Motor neuron (in vitro differentiated cells): ENCODE measurements at places on chromosomes 1 and 21.
A peak's percentile ranks its signal among the peaks of the same experiment; 100 is the strongest.

- ATAC-seq: no peak
These were observed 10.2 kb downstream of the USP16 start for GRCh38 chr21:29034678-29035077.

GRCh38 chr1:236235116-236235515 lies 46.6 kb downstream of the ERO1B start:
- no peak for ATAC-seq

- ATAC-seq: no peak
These were observed 79.4 kb downstream of the PAX7 start for GRCh38 chr1:18710002-18710401.

DNA sequence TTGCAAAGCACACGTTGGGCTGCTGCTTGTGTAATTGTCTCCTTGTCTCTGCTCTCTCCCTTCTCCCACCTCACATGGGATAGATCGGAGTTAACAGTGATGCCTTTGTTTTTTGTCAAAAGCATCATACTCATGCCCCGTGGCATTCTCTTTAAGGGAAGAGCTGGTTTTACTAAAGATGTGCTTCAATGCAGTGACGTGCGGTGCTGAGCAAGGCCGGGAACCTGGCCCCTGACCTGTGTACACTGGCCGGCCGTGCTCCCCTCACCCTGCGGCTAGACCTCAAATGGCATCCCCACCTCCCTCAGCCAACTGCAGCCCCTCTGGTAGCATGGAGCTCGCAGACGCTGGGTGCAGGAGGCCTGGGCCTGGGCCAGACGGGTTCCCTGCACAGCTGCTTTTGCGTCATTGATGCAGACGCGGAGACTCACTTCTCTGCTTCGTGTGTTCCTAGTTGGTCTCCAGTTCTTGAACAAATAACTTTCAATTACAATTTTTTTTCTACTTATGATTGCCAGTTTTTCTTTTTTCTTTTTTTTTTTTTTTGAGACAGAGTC lies 19.9 kb downstream of the AGPAT3 start:
- ATAC-seq: no peak

GRCh38 chr21:39788383-39788782 lies 43.4 kb downstream of the IGSF5 start:
- peak; percentile 100 for ATAC-seq

DNA sequence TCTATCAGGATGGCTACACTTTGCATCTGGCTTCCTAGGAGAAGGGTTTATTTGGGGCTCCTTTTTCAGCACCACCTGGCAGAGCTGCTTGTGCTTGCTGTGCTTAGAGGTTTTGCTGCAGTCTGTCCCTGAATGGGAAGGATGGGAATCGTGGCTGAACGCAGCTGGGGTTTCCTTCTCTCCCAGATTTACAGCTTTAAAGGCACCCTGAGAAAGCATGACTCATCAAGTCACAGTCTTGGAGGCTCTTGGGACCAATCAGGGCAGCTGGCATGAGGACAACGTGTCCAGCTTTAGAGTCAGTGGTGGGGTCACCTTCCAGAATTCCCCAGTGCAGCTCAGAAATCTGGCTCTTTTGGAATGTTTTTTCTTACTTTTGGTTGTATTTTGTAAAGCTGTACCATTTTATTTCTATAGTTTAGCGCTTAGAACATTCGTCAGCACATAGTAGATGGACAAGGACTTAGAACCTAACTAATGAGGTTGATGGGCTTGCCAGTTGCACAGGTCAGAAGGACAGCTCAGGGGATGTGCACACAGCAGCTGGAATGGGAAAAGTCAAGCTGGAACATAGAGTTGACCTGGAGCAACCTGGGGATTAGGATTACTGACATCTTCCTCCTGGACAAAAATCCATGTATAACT lies 222.6 kb downstream of the PRDM2 start:
- no peak for ATAC-seq

GRCh38 chr1:66495495-66495894 lies 38.5 kb upstream of the SGIP1 start:
- no peak for ATAC-seq

- ATAC-seq: no peak
These were observed 5.4 kb upstream of the SLC2A7 start for GRCh38 chr1:9031484-9032259.

GRCh38 chr1:192595299-192595698 lies 19.7 kb downstream of the RGS1 start:
- no peak for ATAC-seq

GRCh38 chr1:225509376-225509707 lies 81.5 kb upstream of the LBR start:
- ATAC-seq: no peak

DNA sequence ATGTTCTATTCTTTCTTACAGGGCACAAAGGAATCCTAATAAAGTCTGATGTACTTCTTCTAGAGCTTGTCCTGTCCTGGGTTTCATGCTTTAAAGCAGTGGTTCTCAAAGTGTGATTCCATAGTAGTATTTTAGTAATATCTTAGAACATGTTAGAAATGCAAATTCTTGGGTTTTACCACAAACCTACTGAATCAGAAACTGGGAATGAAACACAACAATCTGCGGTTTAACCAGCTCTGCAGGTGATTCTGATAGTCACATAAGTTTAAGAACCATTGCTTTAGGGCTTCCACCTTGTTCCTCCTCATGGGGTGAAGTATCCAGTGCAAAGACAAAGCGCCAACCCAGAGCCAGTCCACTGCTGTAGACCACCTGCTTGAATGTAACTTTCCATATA lies 41.1 kb downstream of the NGF start:
- no peak for ATAC-seq

DNA sequence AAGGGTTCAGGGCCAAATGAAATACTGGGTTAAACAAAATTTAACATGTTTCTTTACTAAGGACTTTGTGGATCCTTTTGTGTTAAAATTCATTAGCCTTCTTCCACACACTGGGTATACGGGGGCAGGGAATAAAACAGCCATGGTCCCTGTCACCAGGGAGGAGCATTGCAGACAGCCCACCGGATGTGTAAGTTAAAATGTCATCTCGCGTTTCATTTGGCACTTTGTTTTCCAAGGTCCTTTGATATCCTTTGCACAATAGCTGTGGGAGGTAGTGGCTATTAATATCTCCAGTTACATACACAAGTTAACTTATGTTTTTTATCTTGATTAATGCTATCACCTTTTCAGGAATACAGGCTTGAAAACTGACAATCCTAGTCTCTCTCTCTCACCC lies 172.7 kb downstream of the BARHL2 start:
- no peak for ATAC-seq

- ATAC-seq: peak; percentile 76
These were observed 1.7 kb downstream of the NR5A2 start for GRCh38 chr1:200029035-200029821.

DNA sequence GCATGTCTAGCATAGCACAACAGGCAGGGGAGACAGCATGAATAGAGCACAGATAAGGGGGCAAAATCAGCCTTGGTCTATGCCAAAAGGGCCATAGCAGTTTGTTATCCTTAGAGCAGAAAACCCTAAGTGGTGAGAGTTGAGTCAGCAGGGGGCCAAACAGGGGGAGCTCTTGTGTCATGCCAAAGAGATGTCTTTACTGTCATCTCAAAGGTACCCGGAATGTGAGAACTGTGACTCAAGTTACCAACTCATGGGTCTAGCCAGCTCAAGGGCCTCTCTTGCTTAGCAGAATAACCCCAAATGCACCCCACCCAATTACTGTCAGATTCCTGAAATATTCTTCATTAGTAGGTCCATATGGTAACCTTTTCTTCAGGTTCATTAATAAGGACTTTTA lies 45.9 kb upstream of the NRDC start:
- no peak for ATAC-seq

DNA sequence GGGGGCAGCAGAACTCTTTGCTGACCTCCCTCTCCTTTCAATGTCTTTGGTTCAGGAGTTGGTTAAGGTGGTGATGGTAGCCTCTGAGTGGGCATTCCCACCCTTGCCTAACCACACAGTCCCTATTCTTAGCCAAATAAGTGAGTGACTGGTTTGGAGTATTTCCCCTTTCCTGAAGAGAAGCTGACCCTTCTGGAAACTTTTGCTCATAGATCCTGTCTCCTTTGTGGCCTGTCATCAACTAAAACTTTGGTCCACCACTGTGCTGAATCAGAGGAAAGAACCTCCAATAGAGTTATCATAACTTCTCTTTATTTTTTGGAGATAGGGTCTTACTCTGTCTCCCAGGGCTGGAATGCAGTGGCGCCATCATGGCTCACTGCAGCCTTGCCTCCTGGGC lies 31.1 kb downstream of the C1orf21 start:
- ATAC-seq: no peak
